ENCODE measurements at places on chromosomes 2 and 18.

GRCh38 chr18:58432050-58432727, 196.7 kb downstream of the ALPK2 start:
- DNase-seq: no peak

DNA sequence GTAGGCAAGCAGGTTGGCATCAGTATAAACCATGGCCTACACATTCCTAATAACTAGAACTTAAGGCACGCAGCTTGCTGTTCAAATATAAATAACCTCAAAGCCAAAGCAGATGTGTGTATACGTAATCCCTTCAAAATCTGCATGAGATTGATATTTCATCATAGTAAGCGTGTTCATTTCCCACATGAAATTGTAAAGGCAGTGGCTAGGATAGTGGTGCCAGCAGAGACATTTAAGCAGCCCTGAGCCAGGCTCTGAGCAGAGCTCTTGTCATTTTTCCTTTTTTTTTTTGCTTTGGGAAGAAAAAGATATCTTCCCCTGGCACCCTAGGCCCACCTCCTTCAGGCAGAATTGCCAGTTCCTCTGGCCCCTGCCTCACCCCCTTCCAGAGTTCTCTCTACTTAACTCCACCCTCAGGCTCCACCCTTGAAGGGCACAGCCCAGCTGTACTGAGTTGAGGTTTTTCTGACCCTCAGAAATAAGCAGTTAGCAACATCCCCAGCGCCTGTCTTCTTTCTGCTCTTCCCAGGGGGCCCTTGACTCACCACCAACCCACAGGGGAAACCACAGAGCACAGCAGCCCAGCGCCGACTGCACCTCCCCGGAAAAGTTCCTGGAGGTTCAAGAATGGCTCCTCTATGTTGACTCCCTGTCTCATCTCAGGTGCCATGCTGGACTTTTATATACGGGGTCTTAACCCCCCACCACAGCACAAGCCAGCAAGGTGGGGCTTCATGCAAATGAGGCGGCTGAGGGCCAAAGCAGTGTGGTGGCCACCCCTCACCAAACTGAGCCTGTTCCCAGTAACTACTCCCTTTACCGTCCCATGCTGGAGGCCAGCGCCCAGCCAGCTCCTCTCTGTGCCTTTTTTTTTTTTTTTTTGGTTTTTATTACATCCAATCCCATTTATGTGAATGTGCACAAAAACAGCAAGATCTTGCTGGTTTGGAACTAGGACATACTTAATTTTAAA, 84.7 kb downstream of the EHD3 start:
- no peak for DNase-seq

GRCh38 chr2:101863534-101863933, 128.2 kb upstream of the IL1R2 start:
- DNase-seq: no peak

DNA sequence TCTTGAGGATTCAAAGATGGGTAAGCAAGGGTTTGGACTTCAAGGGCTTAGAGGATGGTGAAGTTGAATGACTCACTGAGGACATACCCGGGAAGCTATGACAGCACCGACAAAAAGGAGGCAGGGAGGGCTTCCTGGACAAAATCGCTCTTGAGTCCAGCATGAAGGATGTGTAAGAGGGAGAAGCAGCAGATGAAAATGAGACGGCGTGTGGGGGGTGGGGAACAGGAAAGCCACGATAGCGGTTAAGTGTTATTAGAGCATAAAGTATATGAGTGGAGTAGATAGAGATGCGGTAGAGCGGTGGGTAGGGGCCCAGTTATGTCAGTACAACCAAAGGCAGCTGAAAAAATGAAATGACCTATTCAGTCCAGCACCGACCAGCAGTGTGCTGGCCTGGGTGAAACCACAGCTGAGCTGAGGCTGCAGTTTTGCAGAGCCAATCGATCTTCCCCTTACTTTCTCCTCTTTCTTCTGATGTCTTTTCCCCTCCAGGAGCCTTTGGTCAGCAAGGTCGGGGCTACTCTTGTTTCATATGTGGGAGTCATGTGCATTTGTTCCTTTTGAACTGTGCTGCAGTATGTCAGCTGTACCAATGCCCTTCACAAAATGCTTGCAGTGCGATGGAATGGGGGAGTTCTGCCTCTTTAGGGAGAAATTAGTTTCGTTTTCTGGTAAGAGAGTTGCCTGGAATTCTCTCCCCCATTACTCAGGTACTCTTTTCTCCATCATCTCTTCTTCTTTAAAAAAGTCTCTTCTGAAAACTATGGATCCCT, 2.0 kb upstream of the THUMPD2 start:
- no peak for DNase-seq

DNA sequence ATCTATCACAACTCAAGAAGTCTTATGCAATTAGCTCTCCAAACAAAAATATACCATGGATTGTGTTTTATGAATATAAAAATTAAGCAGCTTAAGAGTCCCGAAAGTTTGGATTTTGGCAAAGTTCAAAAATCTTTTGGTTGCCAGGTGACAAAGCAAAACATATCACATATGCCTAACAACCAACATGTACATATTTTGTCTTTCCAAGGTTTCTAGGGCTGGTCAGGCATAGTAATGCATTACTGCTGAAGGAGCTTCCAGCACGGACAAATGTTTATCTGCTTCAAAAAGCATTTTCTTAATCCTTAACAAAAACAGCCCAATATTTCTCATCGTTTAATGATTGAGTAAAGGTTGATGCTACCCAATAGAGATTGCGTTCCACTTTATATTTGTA, 1327.1 kb upstream of the ZEB2 start:
- no peak for DNase-seq

GRCh38 chr2:120044336-120044735, 31.5 kb downstream of the EPB41L5 start:
- DNase-seq: no peak

DNA sequence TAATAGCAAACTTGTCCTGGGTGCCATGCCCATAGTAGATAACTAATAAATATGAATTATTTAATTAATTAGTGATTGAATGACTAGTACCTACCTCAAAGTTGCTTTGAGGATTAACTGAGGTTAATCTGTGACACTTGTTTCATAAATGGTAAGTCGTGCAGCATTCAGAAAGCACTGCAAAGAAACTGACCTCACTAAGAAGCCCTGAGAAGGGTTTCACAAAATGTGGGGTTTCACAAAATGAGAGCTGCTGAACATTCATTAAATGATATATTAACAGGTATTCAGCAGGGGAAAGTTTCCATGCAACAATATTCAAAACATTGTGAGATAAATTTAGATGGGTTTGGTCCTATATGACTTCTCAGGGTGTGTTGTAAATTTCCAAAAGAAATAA, 236.2 kb downstream of the OSR1 start:
- no peak for DNase-seq

DNA sequence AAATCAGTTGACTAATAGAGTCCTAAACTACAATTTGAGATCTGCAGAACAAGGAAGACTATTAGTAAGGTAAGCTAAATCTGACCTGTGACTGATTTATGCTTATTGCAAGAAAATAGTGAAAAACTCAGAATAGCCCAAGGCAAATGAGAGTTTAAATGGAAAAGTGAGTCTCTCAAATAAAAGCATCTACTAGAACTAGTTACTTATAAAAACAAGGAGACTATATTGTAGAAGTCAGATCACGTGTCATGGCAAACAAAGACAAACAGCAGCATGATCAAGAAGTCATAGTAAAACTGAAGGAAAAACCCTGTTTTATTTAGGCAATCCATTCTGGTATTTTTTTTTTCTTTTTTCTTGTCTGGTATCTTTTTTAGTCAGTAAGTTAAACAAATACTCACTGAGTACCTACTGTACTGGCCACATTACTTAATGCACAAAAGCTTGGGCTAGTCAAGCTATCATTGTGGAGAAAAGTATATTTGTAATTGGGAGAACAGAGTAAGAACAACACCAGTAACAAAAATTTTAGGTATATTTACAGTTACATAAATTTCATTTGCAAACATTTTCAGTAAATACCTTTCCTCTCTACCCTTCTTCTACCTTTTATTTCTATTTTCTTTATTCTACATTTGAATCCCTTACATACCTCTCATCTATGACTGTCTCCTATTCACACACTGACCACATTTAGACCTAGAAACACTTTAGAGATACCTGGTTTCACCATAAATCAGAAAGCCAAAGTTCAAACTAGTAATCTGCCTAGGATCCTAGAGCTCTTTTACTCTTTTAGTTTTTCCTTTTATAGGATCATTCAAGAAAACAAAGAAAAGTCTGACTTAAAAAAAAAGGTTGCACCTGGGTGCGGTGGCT, 23.7 kb downstream of the CCDC88A start:
- DNase-seq: no peak

DNA sequence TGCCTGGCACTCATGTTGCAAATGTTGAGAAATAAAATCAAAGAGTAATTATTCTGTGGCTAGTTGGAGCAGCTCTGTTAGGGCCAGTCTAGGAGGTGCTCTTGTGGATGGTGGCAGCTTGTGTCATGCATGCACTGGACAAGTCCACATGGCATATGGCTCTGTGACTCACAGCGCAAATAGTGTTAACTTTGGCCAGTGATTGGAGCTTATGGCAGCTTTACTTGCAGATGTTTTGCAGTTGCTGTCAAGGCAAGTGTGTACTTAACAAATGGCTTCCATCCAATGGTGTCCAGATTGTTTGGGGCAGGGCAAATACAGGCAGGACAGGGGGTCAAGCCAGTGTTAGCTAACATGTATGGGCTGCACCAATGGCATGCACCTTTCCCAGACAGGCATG, 26.1 kb upstream of the TMX3 start:
- no peak for DNase-seq

GRCh38 chr2:132550946-132551345, 119.1 kb downstream of the LYPD1 start:
- no peak for DNase-seq

DNA sequence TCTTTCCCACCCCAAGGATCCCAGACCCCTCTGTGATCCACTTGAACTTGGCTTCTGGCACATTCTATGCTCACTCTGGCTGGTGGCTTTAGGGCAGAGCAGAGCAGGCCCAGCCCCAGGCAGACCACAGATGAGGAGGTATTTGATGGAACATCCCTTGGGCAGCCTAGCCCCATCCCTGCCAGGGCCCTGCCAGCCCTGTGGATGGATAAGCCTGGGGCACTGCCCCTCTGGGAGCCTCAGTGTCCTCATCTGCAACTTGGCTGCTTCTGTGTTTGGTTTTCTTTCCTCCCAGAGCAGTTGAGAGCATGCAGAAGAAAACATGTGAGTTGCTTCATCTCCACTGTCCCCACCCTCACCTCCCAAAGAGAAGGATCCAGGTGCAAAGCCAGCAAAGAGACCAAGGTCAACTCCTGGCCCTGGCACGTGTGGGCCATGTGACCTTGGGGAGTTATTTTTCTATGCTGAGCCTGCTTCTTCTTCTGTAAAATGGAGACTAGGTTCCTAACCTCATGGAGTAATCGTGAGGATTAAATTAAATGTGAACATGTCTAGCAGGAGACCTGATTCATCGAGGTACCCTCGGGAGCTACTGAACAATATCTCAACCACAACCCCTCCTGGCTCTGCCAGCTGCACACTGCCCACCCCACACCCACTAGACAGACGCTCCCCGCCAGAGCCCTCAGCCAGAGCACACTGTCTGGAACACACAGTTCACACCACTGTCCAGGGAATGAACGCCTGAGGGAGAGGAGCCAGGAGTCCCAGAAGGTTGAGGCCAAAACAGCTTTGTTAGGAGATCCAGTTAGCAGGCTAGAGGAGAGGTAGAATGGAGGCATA, 14.6 kb upstream of the TNS1 start:
- DNase-seq: peak; percentile 70

DNA sequence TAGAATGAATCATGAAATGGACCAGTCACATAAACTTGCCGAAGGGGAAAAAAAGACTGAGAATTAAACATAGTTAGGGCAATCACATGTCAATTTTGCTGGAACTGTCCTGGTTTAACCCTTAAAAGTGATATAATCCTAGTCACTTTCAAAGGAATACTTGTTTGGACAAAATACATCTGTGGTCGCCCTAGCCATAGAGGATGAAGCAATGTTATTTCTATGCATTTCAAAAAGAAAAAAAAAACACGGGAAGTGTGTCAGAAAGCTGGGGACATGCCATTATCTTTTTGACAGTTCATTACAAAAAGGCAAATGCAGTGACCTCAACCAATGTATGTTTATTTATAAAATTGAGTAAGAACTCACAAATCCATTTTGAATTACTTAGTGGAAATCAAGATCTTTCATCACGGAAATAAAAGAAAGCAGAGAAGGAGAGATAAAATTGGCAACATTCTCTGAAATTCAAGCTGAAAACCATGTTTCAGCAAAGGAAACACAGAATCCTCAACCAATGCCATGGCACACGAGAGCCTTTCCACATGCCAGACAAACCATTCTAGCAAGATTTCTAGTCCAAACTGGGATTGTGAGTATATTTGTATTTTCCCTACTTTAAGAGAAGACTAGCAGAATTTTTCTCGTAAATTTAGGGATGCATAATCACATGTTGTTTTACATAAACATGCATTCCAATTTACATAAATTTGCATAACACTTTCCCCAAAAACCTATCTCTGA, 854.3 kb upstream of the ACVR2A start:
- DNase-seq: no peak

DNA sequence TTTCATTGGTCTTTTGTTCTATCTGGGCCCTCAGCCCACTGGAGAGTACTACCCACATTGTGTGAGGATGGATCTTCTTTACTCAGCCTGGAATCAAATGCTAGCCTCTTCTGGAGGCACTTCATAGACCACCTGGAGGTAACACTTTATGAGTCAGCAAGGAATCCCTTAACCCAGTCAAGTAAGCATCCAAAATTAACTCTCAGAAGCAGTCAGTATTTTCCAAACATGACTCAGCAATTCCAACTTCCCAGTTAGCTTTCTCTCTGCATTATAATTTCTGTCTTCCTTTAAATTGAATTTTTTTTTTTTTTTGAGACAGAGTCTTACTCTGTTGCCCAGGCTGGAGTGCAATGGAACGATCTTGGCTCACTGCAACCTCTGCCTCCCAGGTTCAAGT, 142.7 kb downstream of the ACKR3 start:
- DNase-seq: no peak

DNA sequence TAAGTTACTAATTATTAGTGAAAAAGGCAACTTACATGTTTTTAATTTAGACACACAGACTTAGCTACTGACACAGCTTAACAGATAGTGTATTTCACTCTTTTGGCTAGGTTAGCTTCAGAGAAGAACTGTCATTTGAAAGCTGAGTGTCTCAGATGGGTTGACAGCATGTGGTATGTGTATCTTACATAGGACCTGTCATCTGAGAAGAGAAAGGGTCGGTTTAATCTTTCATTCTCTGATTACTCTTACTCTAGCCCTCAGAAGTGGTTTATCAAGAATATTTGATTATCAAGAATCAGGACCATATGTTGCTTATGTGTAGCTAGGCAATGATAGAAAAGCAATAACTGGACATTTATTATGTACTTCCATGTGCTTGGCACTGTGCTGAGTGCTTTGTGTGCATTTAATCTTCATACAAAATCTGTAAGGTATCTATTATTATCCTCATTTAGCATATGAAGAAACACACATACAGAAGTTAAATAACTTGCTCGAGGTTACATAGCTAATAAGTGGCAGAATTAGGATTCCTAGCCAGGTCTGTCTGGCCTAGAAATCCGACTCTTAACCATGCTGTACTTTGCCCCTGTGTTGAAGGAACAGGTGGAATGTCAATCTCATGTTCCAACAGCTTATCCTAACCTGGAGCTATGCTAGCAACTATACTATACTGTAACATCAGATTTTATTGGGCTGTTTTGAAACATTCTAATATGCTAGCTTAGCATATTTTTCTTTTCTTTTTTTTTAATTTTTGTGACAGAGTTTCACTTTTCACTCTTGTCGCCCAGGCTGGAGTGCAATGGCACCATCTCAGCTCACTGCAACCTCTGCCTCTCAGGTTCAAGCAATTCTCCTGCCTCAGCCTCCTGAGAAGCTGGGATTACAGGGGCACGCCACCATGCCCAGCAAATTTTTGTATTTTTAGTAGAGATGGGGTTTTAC, 28.4 kb downstream of the CFLAR start:
- DNase-seq: no peak
